ENCODE measurements at places on chromosomes 4 and X.

DNA sequence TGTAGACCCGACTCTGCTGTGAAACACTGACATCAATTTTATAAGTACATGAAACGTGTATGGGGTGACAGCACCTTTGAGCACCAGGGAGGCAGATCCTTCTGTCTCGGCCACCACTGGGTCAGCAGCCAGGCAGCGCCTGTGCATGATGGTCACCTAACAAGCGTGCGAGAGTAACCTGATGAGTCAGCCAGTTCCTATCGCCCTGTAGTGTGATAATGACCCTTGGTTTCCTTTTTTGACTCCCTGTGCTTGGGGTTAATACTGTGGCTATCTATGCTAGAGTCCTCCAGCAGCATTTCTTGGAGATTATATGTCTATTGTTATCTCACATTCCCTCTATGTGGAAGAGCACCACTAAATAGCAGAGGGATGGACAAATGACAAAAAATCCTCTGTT, 101.6 kb downstream of the NPNT start:
- no peak for DNase-seq

GRCh38 chrX:10549280-10549679, 71.1 kb downstream of the MID1 start:
- no peak for DNase-seq

DNA sequence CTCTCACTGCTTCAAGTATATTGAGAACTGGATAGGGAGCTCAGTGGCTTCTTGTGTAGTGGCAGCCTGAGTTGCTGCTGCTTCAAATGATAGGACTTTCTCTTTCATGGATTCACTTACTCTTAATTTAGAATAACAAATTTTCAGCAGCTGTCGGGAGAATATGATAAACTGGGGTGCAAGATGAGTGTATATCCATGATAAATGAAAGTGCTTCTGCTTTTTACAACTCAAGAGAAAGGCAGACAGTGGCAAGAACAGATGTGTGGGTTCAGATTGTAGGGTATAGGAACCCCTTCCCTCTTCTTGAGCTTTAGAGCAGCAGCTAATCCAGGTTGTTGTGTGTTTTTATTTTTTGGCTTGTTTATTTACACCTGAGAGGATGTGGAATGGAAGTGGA, 1.0 kb downstream of the SH3BGRL start:
- DNase-seq, result no peak

DNA sequence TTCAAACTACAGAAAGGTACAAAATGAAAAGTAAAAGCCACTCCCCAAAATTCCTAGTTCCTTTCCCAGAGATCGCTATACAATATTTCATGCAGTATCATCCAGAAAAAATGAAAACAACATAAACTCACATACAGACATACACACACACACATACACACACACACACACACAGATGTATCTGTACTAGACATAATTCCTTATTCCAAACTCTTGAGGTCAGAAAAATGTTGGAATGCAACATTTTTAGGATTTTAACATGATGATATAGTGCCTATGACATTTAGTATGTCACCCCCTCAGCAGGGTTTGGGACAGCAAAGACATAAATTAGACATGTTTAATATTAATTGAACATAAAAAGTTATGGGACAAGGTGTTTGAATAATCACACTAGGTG, 73.4 kb upstream of the LHFPL1 start:
- no peak for DNase-seq

GRCh38 chr4:151798678-151799416, 38.0 kb upstream of the GATB start:
- DNase-seq, result peak; percentile 50

DNA sequence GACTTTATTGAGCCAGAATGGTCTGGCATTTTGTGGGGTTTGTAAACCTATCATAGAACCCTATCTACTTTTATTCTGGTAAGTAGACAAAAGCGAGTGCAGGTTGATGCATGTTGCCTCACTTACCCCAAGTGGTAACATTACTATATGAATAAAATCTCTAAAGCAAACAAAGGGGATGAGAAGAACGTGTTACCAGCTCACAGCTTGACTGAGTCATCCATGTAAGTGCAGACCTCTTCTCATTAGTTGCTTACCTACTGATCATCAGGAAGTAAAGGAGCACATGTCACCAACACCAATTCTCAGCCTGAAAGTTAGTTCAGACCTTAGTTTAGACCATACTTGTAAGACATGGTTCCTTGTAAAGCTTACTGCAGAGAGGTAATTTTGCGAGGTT, 1328.3 kb downstream of the C4orf33 start:
- no peak for DNase-seq

GRCh38 chr4:93645120-93645519, 183.4 kb upstream of the ATOH1 start:
- DNase-seq, result no peak
